Stimulated activated CD4-positive, alpha-beta T cell treated with anti-CD3 and anti-CD28 coated beads, TNF-alpha, amount 100 ng/mL, for 1 hour (primary cell): ENCODE measurements at places on chromosomes 6 and 20.

DNA sequence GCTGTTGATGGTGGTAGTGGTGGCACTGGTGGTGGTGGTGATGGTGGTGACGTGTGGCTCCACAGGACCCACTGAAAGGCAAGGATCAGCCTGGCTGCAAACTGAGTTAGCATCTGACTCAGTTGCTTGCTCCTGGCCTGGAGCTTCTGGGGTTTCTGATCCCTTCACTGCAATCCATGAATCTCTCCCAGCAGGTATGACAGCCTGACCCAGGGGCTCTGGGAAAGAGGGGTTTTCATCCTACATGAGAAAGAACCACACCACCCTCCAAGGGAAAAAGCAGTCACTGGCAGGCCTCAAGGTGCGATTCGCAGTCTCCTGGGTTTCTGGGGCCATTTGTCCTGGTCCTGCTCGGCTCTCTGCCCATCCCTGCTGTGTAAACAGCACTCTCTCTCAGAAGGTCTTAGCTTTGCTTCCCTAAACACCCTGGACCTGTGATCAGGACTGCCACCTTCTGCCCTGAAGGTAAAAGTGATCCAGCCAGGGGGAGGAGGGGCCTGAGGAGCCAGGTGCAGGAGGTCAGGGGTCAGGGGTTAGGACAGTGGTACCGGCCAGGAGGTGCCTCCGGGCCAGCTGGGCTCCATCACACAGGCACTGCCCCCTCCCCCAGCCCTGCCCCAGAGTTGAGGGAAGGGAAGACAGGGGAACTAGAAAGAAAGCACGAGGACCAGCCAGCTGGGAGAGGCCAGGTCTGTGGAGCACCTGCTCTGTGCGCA, 152.0 kb downstream of the BMP7 start:
- no peak for DNase-seq

DNA sequence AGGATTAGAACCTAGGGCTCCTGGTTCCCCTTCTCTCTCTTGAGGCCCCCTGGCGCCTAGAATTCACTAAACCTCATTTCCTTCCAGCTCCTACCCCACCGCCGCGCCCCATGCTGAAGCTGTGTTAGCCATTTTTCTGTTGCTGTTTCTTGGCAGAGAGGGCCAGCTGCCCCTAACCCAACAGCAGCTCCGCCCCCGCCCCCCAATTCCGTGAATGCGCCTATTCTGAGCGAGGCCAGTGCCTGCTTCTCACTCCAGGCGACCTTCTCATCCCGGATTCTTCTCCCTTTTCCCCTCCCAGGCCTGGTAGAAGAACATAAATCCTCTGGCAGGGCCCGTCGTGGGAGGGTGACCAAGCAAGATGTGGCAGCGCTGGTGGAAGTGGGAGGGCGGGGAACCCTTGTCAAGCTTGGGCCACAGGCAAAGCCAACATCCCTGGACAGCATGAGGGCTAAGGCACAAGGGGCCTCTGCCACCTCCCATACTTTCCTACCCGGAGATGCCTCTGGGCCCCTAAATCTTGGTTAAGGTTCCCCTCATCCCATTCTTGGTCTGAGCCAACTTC, 518 bp downstream of the RBPJL start:
- no peak for DNase-seq

DNA sequence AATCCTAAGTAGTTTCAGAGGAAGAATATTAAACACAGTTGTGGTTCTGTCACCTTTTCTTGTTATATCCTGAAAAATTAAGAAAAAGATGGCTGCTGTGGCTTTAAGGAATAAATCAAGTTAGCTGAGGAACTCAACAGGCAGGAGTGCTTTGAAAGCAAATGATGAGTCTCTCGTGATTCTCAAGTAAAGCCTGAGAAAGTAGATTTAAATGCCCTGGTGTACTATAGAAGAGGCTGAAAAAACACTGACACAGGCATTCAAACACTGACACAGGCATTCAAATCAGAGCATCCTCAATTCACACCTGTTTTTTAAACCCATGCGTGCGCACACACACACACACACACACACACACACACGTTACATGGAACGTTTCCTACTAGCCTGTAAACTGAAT, 218.6 kb downstream of the OGFRL1 start:
- DNase-seq = no peak

DNA sequence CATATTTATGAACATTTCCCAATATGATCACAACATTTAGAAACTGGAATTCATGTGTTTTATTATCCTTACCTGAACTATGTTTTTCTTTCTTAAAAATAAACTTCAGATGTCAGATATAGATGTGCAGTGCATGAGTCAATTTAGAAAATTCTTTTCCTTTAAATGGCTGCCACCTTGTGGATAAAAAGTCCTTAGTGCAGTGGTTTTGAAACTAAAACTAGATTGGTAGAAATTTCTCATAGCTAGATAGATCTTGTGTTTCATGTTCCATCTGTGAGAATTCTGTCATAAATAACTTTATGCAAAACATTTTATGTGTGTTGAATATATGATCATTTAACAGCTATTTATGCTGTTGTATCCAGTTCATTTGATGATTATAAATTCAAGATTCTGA, 134.9 kb downstream of the KLHL32 start:
- no peak for DNase-seq

- no peak for DNase-seq
Measured at GRCh38 chr20:4017051-4017712, 1.8 kb upstream of the RNF24 start.

DNA sequence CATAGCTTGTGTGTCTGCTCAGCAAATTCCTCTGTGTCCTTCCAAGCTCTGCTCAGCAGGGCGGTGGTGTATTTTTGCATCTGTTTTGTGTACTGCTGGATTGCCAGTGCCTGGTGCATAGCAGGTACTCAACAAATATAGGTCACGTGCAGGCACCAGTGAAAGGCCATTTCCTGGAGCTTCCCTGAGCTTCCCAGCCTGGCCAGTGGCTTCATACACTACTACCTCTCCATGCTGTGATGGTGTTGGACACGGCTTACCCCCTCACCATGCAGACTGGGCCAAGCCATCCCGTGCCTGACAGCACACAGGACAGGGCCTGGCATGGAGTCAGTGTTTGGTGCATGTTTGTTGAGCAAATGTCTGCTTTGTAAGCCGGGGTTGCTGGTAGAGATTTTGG, 7.7 kb upstream of the PHACTR3 start:
- no peak for DNase-seq

GRCh38 chr6:143700684-143701348, 23.1 kb downstream of the PHACTR2 start:
- DNase-seq = no peak

- no peak for DNase-seq
Measured at GRCh38 chr6:26130581-26131249, 43.5 kb downstream of the HFE start.

GRCh38 chr6:6832439-6832838, 243.9 kb downstream of the LY86 start:
- DNase-seq = no peak

DNA sequence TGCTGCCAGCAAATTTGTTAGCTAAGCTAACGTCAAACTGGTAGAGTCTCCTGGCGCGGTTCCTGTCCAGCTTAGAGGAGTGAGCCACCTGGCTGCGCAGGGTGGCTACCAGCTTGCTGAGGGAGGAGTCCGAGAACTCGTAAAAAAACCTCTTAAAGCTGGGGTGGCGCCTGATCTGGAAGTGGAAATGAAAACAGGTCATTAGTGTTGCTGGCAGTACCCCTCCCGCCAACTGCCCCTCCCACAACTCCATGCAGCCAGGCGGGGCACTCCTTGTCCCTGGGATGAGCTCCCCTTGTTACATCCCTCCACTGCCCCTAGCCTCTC, 17.3 kb downstream of the BNIP5 start:
- no peak for DNase-seq

DNA sequence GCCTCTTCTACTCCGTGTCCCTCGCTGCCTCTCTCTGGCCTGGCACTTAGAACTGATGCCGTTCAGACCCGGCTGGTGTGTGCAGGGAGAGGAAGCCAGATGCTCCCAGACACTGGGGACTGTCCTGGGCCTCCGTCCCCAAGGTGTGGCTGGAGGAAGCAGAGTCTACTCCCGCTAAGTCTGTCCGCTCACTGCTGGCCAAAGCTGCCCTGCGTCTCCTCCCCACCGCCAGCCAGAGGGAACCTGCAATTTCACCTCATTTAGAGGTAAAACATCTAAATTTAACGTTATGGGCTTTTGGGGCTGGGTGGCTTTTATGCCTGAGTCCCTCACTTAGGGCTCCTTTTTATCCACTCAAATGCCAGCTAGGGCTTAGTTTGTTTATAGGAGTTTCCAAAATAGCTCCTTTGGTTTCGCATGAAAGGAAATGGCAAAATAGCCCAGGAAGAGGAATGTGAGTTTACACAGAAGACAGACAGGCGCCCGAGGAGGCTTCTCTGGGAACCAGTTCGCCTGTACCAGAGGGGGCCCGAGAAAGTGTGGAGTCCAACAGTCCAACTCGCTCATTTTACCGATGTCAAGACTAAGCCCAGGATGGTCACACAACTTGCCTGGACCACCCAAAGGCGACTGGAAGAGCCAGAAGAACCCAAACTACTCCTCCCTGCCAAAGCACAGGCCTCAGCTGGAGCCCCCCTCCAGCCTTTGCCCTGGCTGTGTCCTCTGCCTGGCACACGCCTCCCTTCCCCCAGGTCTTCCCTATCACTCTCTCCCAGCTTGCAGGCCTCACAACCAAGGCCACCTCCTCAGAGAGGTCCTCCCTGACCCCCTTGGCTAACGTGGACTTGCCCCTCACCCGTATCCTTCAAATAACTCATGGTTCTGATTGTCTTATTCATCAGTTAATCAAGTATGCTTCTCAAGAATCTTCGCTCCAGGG, 54.5 kb downstream of the RIPOR3 start:
- DNase-seq = no peak
